Colonic mucosa (tissue), 4 donors: ENCODE measurements at places on chromosomes 1 and 21. TPM values are rescaled to one million over a fixed set of nuclear protein-coding genes. Genes with fewer than 3 reads are reported as not detected.

The OR6N1 gene
- total RNA-seq = not detected

The FMN2 gene
- total RNA-seq = 0.62 TPM

The CD244 gene
- total RNA-seq = 0.49 TPM

The OLFM3 gene
- 0.37 TPM for total RNA-seq

The PLA2G5 gene
- total RNA-seq = 1.8 TPM

The OLIG2 gene
- total RNA-seq = not detected

The CALML6 gene
- 0.17 TPM for total RNA-seq

The CA6 gene
- total RNA-seq = not detected

The ACADM gene
- 38.2 TPM for total RNA-seq

The MYBPH gene
- total RNA-seq = not detected

The KIAA1614 gene
- 2.1 TPM for total RNA-seq

The CXADR gene
- total RNA-seq = 93.9 TPM

The RASSF5 gene
- 5.4 TPM for total RNA-seq

The OPTC gene
- total RNA-seq = not detected

The LAMB3 gene
- total RNA-seq = 92.5 TPM

The DCST2 gene
- total RNA-seq = 1.9 TPM

The ADORA3 gene
- total RNA-seq = 1.3 TPM
